ENCODE measurements at places on chromosomes 3 and 15.
A peak's percentile ranks its signal among the peaks of the same experiment; 100 is the strongest.

DNA sequence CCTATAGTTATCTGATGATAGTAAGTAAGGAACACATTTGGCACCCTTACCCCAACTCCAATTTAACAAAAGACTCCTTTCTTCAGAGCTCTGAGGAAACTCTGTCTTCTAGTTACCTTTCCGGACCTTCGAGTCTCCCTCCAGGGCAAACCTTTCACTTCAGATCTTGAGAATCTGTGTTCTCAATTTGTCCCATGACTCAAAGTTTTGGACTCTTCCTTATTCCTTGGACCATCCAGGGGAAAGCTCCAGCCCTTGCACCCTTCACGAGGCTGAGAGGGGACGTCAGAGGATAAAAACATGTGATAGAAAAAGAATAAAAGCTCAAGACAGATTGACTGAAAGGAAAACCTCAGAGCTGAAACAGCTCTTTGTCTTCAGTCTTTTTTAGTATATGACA, 76.9 kb downstream of the CTNNB1 start:
- DNase-seq: no peak

DNA sequence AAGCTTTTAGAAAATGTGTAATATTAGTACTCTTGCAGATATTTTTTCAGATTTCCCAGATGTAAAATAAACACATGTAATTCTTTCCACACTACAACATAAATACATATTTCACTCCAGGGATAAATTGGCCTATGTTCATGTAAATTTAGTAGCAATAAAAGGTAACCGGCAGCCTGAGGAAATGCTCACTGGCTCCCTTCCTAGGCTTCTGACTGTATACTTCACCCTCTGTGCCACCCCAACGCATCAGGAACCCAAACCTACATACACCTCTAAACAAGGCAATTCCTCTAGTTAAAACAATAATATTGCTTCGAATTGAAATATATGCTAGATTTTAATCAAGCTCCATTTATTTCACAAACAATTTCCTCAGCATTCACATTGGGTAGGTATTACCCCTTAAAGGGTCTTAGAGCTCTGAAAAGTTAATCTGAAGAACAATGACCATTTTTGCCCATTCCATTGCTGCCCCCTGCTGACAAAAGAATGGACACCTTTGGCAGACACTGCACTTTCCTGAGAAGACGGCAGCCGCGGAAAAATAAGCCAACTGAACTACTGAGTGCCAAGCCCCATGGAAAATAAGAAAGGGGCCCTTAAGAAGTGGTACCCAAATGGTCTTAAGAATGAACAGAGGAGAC, 212.5 kb downstream of the OSBPL10 start:
- peak; percentile 80 for DNase-seq

GRCh38 chr3:45332901-45333407, 55.4 kb upstream of the LARS2 start:
- DNase-seq: no peak

DNA sequence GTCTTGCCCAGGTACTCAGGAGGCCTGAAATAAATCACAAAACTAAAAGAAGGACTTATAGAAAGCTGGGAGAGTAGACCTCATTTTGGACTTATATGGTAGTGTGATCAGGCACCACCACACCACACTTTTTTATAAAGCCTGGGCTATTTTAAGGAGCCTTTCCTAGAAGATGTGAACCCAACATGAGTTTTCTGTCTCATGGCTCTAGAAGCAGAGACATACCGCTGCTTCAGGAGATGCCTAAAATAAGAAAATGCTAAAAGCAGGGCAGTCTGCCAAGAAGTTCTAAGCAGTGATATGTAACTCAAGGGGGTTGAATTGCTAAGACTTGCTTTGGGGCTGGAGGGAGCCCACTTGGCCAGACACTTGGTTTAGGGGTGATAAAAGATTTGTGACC, 49.6 kb downstream of the SUMF1 start:
- no peak for DNase-seq

GRCh38 chr15:94362385-94363092, 131.2 kb downstream of the MCTP2 start:
- DNase-seq: no peak

DNA sequence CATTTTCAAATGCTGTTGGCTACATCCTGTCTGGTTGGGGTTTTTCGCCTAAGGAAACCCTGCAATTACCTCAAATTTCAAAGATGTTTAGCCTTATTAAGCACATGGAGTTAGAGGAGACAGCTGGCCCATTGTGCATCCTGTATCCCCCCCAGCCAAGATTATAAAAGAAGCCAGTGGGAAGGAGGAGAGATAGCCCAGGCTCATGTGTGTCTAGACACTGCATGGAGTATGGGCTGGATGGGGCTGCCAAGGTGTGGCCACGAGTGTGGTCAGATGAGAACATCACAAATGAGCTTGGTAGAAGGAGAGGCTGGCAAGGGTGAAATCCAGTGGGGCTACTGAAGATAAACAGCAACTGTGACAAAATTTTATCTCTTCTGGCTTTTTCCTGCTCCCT, 270.0 kb upstream of the TBC1D5 start:
- no peak for DNase-seq

GRCh38 chr3:188219147-188219546, 65.2 kb downstream of the LPP start:
- no peak for DNase-seq

DNA sequence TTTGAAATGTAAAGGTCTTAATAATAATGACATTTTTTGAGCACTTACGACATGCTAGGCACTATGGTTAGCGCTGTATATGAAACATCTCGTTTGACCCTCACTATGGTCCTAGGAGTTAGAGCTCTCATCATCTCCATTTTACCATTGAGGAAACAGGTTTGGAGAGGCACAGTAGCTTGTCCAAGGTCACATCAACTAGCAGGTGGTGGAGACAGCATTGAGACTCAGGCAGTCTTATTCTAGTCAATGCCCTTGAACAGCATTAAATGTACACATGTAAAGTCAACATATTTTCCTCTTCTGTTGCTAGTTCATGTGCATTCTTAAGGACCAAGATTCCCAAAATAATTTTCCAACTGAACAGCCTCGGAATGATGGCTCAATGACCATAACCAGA, 4.8 kb downstream of the ARHGEF3 start:
- no peak for DNase-seq

DNA sequence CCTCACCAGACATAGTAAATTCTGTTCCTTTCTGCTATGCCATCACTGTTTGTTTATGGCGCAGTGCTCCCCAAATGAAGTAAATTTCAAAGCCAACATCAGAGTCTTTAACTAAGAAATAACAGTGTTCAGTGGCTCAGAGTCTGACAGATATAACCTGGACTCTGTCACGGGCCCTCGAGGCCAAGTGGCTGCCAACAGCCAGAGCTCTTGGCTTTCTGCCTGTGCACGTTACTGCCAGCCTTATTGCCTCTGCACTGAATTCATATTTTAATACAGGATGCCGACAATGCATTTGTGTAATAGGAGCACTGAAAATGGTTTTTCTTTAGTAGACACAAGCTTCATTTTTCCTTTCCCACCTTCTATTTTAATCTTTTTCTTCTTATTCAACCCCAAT, 219.9 kb downstream of the NLGN1 start:
- no peak for DNase-seq

GRCh38 chr15:73320619-73321180, 48.1 kb downstream of the HCN4 start:
- DNase-seq: no peak

DNA sequence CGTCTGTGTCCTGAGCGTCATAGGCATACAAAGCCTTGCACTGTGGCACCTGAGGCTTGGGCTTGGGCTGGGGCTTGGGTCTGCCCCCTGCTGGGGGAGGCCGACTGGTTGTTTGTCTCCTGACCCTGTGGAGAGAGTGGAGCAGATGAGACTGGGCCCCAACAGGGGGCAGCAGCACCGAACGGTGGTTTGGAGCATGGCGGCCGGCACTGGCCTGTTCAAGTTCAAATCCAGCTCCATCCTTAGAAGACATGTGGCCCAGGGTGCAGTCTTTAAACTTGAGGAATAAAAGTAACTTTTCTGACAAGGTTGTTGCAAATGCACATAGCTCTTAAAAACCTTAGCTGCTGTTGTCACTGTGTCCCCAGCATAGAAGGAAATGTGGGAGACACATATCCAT, 33.3 kb downstream of the CCNB2 start:
- peak; percentile 73 for DNase-seq

GRCh38 chr15:88220443-88221335, 35.9 kb downstream of the NTRK3 start:
- no peak for DNase-seq

- no peak for DNase-seq
These were observed 52.9 kb downstream of the BTLA start for GRCh38 chr3:112446343-112446742.

- no peak for DNase-seq
These were observed 58.1 kb downstream of the PDIA5 start for GRCh38 chr3:123124971-123125370.

All from suppressor macrophage treated with lipopolysaccharide for 1 hour (primary cell).